ENCODE measurements at places on chromosomes 1 and 21.

- no peak for DNase-seq
Observed at GRCh38 chr1:12380326-12381249, 150.8 kb downstream of the VPS13D start.

DNA sequence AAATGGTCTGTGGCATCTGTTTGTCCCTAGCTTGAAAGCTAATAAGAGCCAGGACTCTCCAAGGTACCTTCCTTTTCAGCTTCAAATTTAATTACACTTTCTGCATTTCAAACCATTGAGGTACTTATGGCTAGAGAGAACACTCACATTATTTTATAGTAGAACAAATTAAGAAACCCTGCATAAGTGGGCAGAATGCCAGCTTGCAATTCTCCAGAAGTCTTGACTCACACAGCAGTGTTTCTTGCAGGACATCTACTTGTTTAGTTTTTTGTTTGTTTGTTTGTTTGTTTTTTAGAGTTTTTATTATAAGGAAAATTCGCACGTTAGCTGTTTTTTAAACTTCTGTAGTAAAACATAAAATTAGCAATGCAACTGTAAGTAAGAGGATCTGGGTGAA is 397.2 kb downstream of the NEGR1 start:
- DNase-seq: peak; percentile 24

- no peak for DNase-seq
Observed at GRCh38 chr1:181936768-181937581, 124.5 kb downstream of the ZNF648 start.

GRCh38 chr1:115377411-115377810 is 39.4 kb upstream of the NGF start:
- DNase-seq: peak; percentile 11

DNA sequence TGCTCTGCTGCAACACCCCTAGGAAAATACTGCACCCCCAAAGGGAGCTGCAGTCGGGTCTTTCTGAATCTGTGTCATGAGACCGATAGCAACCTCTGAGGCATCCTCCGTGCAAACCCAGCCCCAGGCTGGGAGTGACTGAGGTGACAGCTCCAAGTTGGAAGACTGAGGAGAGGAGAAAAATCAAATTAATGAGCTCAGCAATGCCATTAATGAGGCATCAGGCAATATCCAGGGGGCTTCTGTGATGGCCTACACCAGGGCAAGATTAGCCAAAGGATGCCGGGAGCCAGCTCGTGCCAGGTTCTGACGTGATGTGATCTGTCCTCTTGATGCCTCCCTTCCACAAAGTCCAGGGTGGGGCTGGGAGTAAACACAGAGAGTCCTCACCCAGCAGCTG is 30.8 kb upstream of the PSMB2 start:
- DNase-seq: no peak
